Ureter (tissue), 1 donor: ENCODE measurements at places on chromosomes 3 and 15. TPM values are rescaled to one million over a fixed set of nuclear protein-coding genes. Genes with fewer than 3 reads are reported as not detected.

The DISP2 gene
- 0.60 TPM for total RNA-seq

The NFKBIZ gene
- 81.8 TPM for total RNA-seq

The CEP63 gene
- total RNA-seq, result 37.6 TPM

The FANCD2OS gene
- not detected for total RNA-seq

The SLC2A2 gene
- not detected for total RNA-seq

The A4GNT gene
- not detected for total RNA-seq

The GABRA5 gene
- total RNA-seq, result not detected

The ZNF80 gene
- not detected for total RNA-seq

The SSUH2 gene
- 0.55 TPM for total RNA-seq

The CAMP gene
- 2.0 TPM for total RNA-seq

The CHRM5 gene
- total RNA-seq, result not detected

The OTOL1 gene
- not detected for total RNA-seq

The RTF1 gene
- total RNA-seq, result 33.2 TPM
